ENCODE measurements at places on chromosomes 1 and 21. TPM values are rescaled to one million over a fixed set of nuclear protein-coding genes. Genes with fewer than 3 reads are reported as not detected.

Gene BECN2
- total RNA-seq, result not detected

Gene CD1B
- not detected for total RNA-seq

Gene DTL
- 11.3 TPM for total RNA-seq

Gene OR2G6
- 0.54 TPM for total RNA-seq

DNA sequence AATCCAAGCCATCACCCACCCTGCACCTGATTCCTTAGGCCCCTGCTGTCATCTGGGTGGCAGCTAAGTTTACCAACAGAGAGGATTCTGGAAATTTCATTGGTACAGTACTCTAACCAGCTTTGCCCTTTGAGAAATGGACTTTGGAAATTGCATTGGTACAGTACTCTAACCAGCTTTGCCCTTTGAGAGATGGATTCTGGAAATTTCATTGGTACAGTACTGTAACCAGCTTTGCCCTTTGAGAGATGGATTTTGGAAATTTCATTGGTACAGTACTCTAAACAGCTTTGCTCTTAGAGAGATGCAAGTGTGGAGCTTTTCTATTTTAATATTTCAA, 42.5 kb downstream of the MAB21L3 start:
- no peaks in the 10 kb centered on the region for H3K27me3 ChIP-seq
- H3K4me1 ChIP-seq, result peaks cover 11% of the 10 kb centered on the region
- no peak for DNase-seq
- no peak overlapping the region for H3K4me3 ChIP-seq

GRCh38 chr1:108600504-108600903, 40.6 kb downstream of the EEIG2 start:
- no peaks in the 10 kb centered on the region for H3K27me3 ChIP-seq
- H3K27ac ChIP-seq, result no peak overlapping the region
- H3K4me3 ChIP-seq, result peak overlapping the region; percentile 12
- peaks cover 8% of the 10 kb centered on the region for H3K36me3 ChIP-seq

DNA sequence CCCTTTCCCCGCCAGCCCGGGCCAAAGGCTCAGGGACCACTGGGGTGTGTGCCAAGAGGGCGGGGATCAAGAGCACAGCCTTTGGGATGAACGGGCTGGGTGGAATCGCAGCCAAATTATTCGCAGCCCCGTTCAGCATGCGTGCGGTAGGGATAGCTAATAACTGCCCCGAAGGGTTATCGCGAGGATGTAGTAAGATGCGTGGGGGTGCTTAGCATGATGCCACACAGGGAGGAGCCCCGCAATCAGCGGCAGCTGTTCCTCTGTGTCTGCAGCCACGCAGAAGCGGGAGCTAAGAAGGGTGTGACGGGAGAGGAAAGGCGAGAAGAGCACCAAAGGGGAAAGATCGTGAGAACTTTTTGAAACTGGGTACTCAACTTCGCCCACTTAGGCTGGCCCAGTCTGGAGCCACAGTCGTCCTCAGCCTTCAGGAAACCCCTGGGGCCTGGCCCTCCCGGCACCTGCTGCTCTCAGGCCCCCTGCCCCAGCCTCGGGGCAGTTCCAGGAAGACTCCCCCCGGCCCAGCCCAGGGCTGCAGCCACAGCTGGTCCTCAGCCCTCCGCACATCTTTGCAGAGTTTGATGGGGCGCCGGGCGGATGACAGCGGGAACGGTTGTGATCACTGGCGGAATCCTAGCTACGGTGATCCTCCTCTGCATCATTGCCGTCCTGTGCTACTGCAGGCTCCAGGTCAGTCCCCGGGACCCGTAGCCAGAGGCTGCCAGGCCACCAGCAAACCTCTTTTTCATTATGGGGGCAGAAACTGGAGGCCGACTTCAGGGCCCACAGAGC, 64.9 kb downstream of the TOR1AIP2 start:
- peaks cover 32% of the 10 kb centered on the region for H3K4me1 ChIP-seq
- H3K27me3 ChIP-seq, result no peaks in the 10 kb centered on the region
- no peak overlapping the region for H3K4me3 ChIP-seq
- H3K36me3 ChIP-seq, result no peaks in the 10 kb centered on the region

- no peaks in the 10 kb centered on the region for H3K4me1 ChIP-seq
- no peak for DNase-seq
- peaks cover 71% of the 10 kb centered on the region for H3K27me3 ChIP-seq
Measured at GRCh38 chr1:156877433-156878170, 15.9 kb upstream of the PEAR1 start.

GRCh38 chr1:165225062-165225461, 131.5 kb downstream of the LMX1A start:
- H3K36me3 ChIP-seq, result no peaks in the 10 kb centered on the region
- H3K4me1 ChIP-seq, result no peaks in the 10 kb centered on the region
- H3K27ac ChIP-seq, result no peak overlapping the region

DNA sequence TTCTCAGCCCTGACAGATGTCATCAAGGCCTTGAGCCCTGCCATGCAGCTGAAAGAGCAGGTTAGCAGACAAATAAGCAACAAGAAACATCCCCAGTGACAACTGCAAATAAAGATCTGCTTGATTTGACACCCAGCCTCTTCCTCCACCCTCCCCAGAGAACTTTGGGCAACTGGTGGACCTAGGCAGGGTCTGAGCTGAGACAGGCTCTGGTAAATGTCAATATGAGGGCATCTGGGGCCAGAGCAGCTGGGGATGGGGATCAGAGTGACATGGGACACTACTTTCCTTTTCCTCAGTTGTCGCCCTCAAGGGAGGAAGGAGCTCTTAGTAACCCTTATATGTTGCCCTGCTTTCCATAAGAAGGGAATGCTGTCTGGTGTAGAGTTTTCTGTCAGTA, 544.1 kb downstream of the NEGR1 start:
- no peak overlapping the region for H3K27ac ChIP-seq
- no peaks in the 10 kb centered on the region for H3K4me1 ChIP-seq
- H3K36me3 ChIP-seq, result no peaks in the 10 kb centered on the region
- H3K27me3 ChIP-seq, result no peaks in the 10 kb centered on the region

GRCh38 chr1:41245659-41246058, 3.6 kb upstream of the SCMH1 start:
- peaks cover 7% of the 10 kb centered on the region for H3K4me1 ChIP-seq
- no peak for DNase-seq
- H3K27me3 ChIP-seq, result no peaks in the 10 kb centered on the region
- no peaks in the 10 kb centered on the region for H3K36me3 ChIP-seq

DNA sequence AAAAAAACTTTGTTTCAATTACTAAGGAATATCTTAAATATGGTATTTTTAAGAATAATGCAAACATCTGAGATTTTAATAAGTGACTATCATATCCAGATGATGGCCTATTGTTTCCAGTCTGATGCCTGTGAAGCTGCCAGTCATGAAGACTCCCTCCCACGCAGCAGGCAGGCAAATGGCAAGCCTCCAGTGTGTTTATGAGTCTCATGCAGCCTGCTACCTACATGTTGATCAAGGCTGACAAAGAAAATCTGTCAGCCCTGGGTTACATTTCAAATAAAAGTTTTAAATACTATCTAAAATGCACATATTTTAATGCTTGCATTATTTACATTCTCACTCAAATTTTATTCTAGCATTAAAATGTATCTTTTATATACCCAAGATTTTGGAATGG, 137.6 kb upstream of the RNPC3 start:
- no peaks in the 10 kb centered on the region for H3K4me1 ChIP-seq
- H3K36me3 ChIP-seq, result no peaks in the 10 kb centered on the region
- DNase-seq, result no peak

DNA sequence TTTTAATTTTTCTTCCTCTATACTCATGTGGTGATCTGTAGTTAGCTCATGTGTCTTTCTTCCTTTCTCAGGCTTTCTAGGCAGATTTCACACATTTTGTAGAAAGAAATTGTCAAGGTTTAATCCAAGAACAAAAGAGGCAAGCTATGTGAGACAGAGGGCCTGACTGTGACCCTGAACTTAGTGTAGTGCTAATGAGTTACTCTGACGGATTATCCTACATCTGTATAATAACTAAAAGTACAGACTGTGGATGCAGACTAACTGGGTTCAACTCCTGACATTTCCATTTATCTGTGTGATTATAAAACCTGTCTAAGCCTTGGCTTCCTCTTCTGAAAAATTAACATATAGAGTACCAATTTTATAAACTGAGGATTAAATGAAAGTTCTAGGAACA, 40.7 kb downstream of the MIGA1 start:
- peaks cover 26% of the 10 kb centered on the region for H3K36me3 ChIP-seq
- no peak overlapping the region for H3K4me3 ChIP-seq
- no peaks in the 10 kb centered on the region for H3K27me3 ChIP-seq
- H3K27ac ChIP-seq, result no peak overlapping the region

GRCh38 chr1:155968670-155969069, 9.7 kb downstream of the ARHGEF2 start:
- H3K4me1 ChIP-seq, result peaks cover 74% of the 10 kb centered on the region
- no peak overlapping the region for H3K4me3 ChIP-seq

DNA sequence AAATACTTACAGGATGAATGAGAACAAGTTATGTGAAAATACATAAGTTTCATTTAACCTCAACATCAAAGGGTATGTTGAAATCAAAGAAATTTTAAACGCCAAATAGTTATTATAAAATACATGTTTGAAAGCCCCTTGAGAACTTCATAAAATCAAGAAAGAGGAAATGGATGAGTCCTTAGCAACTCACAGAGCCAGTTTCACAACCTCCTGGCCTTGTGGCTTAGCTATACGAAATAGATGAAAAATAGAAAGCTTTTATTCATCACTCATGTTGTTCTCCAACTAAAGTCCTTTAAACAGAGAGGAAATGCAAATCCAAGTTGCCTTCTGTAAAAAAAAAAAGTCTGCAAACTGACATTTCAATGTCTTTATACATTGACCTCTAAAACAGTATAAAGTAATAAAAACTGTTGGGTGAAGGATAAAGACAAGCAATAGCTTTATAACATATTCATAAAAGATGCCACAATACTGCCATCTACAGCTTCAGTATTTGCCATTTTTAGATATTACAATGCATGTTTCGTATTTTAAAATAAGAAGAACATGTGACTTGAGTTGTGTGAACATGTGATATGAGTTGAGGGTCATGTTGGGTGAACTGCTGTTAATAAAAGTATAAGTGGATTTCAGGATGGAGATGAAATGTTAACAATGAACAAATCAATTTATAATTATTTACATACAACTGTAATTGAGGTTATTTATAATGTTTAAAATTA, 847.8 kb downstream of the MRPL39 start:
- no peak overlapping the region for H3K4me3 ChIP-seq
- no peaks in the 10 kb centered on the region for H3K36me3 ChIP-seq

DNA sequence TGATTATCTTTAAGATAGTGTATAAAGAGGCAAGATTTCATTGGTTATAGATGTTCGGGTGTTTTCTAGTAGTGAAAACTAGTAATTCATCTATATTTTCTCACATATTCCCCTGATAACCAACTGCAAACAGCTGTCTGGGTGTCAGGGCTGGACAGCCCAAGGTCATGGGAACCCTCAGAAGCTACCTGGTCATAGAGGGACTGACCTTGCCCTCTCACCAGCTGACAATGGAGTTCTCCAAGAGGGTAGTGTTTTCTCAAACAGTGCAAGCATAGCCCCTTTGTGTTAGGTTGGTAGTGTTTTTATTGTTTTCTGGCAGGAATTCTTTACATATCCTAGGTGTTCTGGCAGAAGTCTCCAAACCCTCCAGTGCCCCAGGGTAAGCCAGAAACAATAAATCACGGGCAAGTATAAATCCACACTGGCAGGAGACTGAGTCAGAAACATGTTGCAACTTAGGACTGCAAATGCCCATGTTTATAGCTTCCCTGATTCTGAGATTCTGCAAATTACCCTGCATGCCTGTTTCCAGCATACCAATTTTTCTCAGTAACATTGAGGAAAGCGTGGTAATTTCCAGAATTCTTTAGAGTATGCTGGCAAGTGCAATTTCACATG, 82.8 kb upstream of the ATP1A1 start:
- DNase-seq, result no peak
- no peaks in the 10 kb centered on the region for H3K27me3 ChIP-seq
- H3K36me3 ChIP-seq, result no peaks in the 10 kb centered on the region
- no peak overlapping the region for H3K4me3 ChIP-seq
- H3K4me1 ChIP-seq, result no peaks in the 10 kb centered on the region

GRCh38 chr1:58165073-58165472, 381.5 kb downstream of the OMA1 start:
- no peak overlapping the region for H3K27ac ChIP-seq
- no peak for DNase-seq
- H3K4me3 ChIP-seq, result no peak overlapping the region
- no peaks in the 10 kb centered on the region for H3K36me3 ChIP-seq

- H3K4me3 ChIP-seq, result no peak overlapping the region
- peak; percentile 72 for DNase-seq
- H3K27ac ChIP-seq, result no peak overlapping the region
- no peaks in the 10 kb centered on the region for H3K27me3 ChIP-seq
- no peaks in the 10 kb centered on the region for H3K36me3 ChIP-seq
- H3K4me1 ChIP-seq, result no peaks in the 10 kb centered on the region
Measured at GRCh38 chr1:202274611-202275010, 67.1 kb downstream of the UBE2T start.
